Eye (tissue), 1 donor: ENCODE measurements at places on chromosomes 1 and 21.

- no peak for DNase-seq
These were observed 12.0 kb downstream of the MIIP start for GRCh38 chr1:12031039-12031980.

- no peak for DNase-seq
These were observed 46.0 kb downstream of the RPL5 start for GRCh38 chr1:92877792-92878191.

- DNase-seq: no peak
These were observed 28.0 kb upstream of the RUNX3 start for GRCh38 chr1:24957808-24958752.

DNA sequence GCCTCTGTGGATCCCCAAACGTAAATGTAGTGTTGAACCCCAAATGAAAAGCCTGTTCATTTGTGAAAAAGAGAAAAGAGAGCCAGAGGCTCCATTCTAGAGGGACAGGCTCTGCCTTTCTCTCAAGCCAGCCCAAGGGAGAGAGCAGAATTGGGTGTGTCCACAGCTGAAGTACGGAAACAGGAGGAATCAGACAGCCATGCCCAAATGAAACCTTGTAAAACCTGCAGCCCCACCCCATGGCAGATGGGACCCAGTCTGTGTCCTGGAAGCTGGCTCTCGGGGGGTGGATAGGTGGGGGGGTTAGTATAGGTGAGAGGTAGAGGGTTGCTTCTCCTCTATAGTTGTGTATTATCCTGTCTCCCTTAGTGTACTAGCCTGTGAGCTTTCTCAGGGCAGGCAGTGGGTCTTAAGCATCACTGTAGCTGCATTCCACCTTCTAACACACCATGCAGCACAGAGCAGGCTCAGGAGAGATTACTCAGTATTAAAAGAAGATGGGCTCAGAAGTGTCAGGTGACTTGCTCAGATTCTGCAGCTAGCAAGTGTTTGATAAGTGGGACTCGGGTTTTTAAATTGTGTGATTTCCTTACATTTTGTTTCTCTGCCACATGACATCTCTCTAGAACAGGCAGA, 67.4 kb upstream of the SIPA1L2 start:
- no peak for DNase-seq

DNA sequence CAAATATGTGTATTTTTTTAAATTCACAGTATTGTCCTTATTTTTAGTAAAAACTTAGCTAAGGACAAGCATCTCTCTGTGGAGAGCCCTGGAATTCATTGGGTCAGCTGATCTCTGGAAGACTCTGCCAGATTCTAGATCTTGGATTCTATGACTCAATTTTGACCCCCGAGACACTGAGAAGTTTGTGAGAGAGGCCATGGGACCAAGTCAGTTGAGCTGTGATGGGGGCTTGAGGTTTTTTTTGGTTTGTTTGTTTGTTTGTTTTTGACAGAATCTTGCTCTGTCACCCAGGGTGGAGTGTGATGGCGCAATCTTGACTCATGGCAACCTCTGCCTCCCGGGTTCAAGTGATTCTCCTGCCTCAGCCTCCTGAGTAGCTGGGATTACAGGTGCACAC, 13.5 kb downstream of the SHISA4 start:
- DNase-seq: no peak

DNA sequence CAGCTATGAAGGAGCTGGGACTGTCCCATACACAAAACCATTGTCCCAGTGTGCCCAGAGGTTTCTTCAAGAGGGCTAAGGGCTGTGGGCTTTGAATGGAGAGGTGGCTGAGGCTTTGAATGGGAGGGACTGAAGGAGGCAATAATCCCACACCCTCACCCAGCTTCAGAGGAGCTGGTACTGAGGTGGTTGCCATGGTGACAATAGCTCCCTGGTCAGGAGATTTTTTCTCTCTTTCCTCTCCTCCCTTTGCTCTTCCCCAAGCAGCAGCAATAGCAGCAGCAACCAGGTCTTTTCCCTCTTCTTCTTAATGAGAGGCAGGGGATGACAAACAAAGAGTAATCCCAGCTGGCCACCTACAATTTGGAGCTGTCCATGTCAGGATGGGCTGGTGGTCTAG, 1.6 kb downstream of the HPCAL4 start:
- peak; percentile 52 for DNase-seq

DNA sequence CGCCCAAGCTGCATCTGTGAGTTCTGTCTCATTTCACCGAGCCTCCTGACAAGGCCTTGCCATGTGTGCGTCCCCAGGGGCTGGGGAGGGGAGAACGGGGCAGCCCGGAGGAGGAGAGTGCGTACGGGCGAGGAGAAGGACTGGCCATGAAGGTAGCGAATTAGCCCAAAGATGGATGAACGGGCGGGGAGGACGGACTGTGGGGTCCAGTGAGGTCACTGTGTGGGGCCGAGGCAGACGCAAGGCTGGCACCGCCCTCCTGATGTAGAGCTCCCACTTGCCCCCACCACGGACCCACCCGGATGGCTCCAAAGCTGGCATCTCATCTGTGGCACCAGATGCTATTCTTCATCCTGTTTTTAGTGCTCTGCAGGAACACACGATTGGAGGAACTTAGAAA, 330.4 kb downstream of the AJAP1 start:
- DNase-seq: no peak

DNA sequence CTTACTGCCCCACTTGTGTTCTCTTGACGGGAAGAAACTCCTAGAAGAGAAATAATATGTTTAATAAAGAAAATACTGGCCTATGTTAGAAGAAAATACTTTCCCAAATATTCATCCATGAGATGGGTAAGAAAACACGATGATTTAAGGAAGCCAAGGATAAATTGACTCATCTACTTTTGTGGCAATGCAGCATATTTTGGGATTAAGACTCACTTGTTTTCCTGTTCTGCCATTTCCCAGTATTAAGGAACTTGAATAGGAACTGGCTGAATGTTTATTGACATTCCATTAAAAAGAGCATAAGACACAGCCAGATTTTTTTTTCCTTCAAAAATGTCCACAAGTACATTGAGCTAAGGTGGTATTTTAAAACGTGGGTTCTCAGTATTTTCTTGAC, 10.9 kb upstream of the ADAMTS5 start:
- no peak for DNase-seq

- DNase-seq: no peak
These were observed 30.0 kb downstream of the KNCN start for GRCh38 chr1:46521414-46521813.

GRCh38 chr1:6686294-6686693, 15.3 kb downstream of the DNAJC11 start:
- no peak for DNase-seq

GRCh38 chr1:162471290-162471853, 26.2 kb upstream of the UHMK1 start:
- no peak for DNase-seq

GRCh38 chr1:205595861-205596260, 36.0 kb downstream of the ELK4 start:
- DNase-seq: no peak

- peak; percentile 30 for DNase-seq
These were observed 15.9 kb downstream of the SMIM12 start for GRCh38 chr1:34843392-34844251.

GRCh38 chr1:1371746-1372711, 3.0 kb downstream of the AURKAIP1 start:
- peak; percentile 86 for DNase-seq

GRCh38 chr1:116504308-116505156, 66.3 kb downstream of the CD58 start:
- no peak for DNase-seq

- DNase-seq: no peak
These were observed 46.9 kb downstream of the DOP1B start for GRCh38 chr21:36203603-36203889.

DNA sequence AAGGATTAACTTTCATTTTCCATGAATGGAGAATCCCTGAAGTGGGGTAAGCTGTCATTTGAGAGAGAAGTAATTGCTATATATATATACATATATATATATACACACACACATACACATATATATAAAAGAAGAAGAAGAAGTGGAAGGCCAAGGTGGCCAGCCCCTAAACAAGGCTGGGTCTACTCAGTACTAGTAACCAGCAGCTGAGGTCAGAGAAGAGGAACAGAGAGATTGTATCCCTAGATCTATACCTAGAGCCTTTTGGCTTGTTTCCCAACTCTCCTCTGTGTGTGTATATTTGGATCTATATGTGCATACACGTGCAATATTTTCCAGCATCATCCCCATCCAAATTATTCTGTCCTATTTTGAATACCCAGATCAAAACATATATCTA, 5.2 kb downstream of the TNFSF4 start:
- no peak for DNase-seq
